ENCODE measurements at places on chromosomes 12 and 14. TPM values are rescaled to one million over a fixed set of nuclear protein-coding genes. Genes with fewer than 3 reads are reported as not detected.

- no peak for DNase-seq
- H3K36me3 ChIP-seq = peaks cover 12% of the 10 kb centered on the region
- no peak overlapping the region for H3K4me3 ChIP-seq
- H3K27me3 ChIP-seq = no peaks in the 10 kb centered on the region
Measured at GRCh38 chr14:55399852-55400251, 11.8 kb downstream of the ATG14 start.

- no peak overlapping the region for H3K4me3 ChIP-seq
- peak overlapping the region; percentile 85 for H3K27ac ChIP-seq
- H3K36me3 ChIP-seq = peaks cover 64% of the 10 kb centered on the region
- DNase-seq = no peak
Measured at GRCh38 chr14:89367779-89368120, 49.3 kb downstream of the FOXN3 start.

UNC79 gene
- 0.04 TPM for total RNA-seq

DNA sequence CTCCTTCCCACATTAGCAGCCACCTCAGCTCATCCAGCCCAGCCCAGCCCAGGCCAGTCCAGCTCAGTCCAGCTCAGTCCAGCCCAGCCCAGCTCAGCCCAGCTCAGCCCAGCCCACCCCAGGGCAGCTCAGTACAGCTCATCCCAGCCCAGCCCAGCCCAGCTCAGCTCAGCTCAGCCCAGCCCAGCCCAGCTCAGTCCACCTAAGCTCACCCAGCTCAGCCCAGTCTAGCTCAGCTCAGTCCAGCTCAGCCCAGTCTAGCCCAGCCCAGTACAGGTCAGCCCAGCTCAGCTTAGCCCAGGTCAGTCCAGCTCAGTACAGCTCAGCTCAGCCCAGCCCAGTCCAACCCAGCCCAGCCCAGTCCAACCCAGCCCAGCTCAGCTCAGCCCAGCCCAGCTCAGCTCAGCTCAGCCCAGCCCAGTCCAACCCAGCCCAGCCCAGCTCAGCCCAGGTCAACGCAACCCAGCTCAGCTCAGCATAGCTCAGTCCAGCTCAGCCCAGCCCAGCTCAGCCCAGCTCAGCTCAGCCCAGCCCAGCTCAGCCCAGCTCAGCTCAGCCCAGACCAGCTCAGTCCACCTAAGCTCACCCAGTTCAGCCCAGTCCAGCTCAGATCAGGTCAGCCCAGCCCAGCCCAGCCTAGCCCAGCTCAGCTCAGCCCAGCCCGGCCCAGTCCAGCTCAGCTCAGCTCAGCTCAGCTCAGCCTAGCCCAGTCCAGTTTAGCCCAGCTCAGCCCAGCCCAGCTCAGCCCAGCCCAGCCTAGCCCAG, 63.0 kb downstream of the TMEM121 start:
- H3K36me3 ChIP-seq = no peaks in the 10 kb centered on the region
- no peaks in the 10 kb centered on the region for H3K4me1 ChIP-seq
- DNase-seq = no peak
- no peaks in the 10 kb centered on the region for H3K27me3 ChIP-seq

- no peaks in the 10 kb centered on the region for H3K27me3 ChIP-seq
- H3K36me3 ChIP-seq = peaks cover 5% of the 10 kb centered on the region
- H3K4me1 ChIP-seq = peaks cover 3% of the 10 kb centered on the region
Measured at GRCh38 chr14:20998674-20999366, at the start of gene SLC39A2. TSS of gene SLC39A2 (plus strand) at chr14:20999293. CDS start at chr14:20999447, 154 bp downstream.

DNA sequence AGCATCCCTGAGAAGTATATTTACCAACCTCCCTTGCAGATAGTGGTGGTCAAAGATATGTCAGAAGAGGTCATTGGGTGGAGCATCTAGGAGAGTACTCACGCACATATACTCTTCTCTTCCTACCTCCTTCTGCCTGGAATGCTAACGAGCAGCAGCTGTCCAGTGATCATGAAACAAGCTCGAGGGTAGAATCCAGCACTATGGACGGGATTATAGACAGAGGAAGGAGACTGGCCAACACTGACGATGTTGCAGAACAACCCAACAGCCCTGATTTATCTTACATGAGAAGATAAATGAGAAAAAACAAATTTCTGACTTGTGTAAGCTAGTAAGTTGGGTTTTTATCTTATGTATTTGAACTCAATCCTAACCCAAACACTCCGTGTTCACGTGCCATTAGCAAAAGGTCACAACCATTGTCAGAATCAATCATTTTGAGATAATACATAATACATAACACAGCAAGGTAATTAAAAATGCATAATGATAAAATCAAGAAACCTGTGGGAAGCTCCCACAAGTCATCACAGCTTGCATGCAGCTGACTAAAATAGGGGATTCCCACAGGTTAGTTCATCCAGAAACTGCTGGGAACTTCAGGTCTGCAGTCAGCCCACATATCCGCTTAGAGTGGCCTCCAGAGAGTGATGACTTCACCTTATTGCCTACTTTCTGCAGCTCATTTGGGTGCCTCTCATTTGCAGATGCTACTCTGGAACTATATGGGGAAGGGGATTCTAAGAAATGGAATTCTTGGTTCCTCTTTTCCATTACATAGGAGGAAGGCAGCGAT, 36.3 kb upstream of the STK38L start:
- H3K4me3 ChIP-seq = no peak overlapping the region
- no peaks in the 10 kb centered on the region for H3K27me3 ChIP-seq
- no peak overlapping the region for H3K27ac ChIP-seq
- DNase-seq = peak; percentile 36

DNA sequence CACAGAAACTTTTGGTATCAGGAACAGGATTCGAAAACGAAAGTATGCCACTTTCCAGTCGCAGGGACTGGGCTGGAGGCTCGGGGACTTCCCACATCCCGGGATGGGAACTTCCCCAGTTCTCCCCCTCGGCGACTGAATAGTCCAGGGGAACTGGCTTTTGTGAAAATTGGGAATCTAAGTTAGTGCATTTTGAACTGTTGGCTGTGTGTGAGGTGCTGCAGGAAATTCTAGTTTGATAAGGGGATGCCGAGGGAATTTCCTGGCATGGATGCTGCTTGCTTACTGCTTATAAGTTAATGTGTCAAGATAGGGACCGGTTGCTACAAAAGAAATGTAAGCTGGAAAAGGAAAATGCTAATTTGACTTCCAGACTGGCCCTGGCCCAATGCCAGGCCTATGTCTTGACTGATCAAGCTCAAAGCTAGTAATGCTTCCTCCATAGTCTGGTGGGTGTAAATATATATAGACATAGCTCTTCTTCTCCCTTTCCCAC, 73.4 kb upstream of the EIF5 start:
- H3K4me3 ChIP-seq = no peak overlapping the region
- H3K4me1 ChIP-seq = peaks cover 6% of the 10 kb centered on the region
- H3K27ac ChIP-seq = no peak overlapping the region
- peaks cover 41% of the 10 kb centered on the region for H3K27me3 ChIP-seq
- DNase-seq = no peak

GRCh38 chr12:447141-447540, 12.6 kb upstream of the B4GALNT3 start:
- DNase-seq = no peak
- H3K36me3 ChIP-seq = peaks cover 2% of the 10 kb centered on the region
- no peak overlapping the region for H3K27ac ChIP-seq
- peaks cover 10% of the 10 kb centered on the region for H3K27me3 ChIP-seq
- no peak overlapping the region for H3K4me3 ChIP-seq

NTN4 gene
- not detected for total RNA-seq

DNA sequence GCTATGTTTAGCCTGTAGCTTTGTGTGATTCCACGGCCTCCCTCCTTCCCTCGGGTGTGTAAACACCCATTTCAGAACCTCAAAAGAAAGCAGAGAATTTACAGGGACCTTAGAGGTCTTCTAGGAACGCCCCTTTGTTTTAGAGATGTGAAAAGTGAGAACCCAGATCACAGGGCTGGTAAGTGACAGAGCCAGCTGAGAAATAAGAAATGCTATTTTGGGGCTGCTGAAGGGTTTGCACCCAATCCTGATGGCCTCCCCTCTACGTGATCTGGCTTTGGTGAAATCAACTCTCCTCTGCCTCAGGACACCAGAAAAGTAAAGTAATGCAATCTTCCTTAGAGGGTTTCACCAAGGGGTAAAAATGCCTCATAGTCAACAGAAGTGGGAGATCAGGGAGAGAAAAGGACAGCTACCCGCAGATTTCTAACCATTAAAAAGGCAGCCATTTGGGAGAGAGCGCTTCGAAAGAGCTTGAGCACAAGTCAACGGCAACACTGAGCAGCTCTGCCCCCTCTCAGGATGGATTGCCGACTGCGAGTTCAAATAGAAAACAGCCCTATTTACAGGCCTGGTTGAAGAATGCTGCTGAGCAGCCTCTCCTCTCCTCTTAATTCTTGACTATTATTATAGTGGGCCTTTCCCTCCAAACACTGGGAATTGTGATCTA, 78.5 kb upstream of the RASSF3 start:
- H3K27ac ChIP-seq = no peak overlapping the region
- H3K36me3 ChIP-seq = no peaks in the 10 kb centered on the region
- no peaks in the 10 kb centered on the region for H3K27me3 ChIP-seq
- H3K4me3 ChIP-seq = no peak overlapping the region
- DNase-seq = no peak
- H3K4me1 ChIP-seq = no peaks in the 10 kb centered on the region
